ENCODE measurements at places on chromosomes 5 and 9.

DNA sequence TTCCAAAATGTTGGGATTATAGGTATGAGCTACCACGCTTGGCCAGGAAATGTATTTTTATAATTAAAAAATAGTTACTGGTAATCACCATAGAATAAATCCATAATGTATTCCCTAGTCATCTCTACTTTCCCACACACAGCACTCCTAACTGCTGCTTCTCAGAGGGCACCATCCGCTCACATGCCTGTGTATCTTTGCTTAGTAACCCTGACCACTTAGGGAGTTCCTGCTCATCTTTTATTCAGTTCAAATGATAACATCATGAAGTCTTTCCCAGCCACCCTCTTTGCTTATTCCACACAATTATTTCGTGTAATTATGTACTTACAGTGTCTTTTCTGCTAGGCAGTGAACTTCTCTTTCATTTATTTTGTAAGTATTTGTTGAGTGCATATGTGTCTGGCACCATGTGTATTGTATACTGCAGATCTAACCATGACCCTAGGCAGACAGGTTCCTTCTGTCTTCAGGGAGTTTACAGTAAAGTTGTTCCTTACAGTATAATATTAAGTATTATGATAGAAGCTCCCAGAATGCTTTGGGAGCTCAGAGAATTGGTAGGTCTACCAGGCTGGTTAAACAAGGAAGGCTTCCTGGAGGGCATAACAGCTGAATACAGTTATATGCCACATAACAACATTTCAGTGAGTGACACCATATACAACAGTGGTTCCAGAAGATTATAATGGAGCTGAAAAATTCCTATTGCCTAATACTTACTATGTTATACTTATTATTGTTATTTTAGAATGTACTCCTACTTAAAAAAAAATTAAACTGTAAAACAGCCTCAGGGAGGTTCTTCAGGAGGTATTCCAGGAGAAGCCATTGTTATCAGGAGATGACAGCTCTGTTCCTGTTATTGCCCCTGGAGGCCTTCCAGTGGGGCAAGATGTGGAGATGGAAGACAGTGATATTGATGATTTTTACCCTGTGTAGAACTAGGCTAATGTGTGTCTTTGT, 39.2 kb downstream of the DCAF10 start:
- DNase-seq: no peak

- DNase-seq: no peak
These were observed 32.2 kb downstream of the EXD3 start for GRCh38 chr9:137390553-137391410.

GRCh38 chr5:137796279-137796678, 42.1 kb upstream of the HNRNPA0 start:
- DNase-seq: no peak

DNA sequence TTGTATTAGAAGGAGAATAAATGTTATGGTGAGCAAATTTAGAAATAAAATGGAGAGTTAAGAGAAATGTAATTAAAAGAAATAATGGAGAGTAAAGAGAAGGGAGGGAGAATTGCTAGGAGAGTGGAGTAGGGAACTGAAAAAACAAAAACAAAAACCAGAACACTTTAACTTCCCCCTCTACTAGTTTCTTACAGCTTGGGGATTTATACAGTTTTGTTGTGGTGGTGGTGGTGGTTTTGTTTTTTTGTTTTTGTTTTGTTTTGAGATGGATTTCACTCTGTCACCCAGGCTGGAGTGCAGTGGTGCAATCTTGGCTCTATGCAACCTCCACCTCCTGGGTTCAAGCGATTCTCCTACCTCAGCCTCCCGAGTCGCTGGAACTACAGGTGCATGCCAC, 322.4 kb downstream of the TMEM167A start:
- DNase-seq: no peak

GRCh38 chr9:624935-625500, 216.5 kb upstream of the DMRT1 start:
- no peak for DNase-seq

GRCh38 chr5:102975045-102975444, 144.9 kb downstream of the GIN1 start:
- no peak for DNase-seq

- no peak for DNase-seq
These were observed 31.2 kb upstream of the NDUFB6 start for GRCh38 chr9:32603914-32604852.

DNA sequence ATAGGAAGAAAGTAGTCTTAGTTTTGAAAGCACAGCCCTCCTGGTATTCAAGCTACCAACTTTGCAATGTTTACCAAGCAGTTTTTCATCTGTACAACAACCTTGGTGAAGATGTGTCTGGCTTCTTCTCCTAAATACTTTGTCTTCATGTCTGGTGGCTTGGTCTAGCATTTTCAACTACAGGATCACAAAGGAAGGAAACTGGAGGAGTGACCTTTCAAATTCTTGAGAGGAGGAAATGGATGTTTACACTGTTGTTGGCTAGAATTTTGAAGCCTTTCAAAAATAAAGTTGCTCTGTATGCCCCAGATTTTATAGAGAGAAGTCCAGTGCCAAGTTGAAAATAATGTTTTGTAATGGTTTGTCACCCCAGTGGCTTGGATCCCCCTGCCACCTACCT, 16.3 kb downstream of the PAM start:
- no peak for DNase-seq

DNA sequence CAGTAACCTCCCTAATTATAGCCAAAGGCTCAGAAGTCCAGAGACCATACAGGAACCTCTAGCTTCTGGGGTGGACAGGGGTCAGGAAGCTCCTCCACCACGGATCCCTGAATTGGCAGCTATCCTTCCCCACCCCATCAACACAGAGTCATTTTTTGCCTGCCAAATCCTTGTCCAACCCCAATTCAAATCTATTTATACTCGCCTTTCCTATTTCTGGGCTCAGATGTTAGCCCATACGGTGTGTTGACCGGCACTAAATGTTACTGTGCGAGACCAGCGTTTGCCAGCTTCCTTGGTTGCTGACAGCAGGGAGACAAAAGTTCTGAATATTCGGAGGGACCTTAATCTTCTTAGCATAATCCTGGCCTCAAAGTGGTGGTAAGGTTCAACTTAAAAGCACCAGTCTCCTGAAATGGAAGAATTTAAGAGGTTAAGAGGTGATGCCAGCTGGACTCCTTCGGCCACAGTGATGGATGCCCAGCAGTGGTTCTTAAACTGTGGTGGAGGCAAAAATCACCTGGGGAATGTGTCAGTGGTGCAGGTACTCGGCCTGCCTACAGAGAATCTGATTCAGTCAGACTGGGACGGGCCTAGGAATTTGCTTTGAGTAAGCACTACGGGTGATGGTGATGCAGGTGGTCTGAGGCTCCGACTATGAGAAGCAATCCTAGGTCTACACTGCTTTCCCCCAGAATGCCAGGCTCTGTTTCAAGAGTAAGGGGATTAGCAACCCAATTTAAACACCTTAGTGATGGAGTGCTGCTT, 204.8 kb upstream of the MEF2C start:
- no peak for DNase-seq
